RWPE1 (cell line): ENCODE measurements at places on chromosomes 4 and X.

- no peak for DNase-seq
Measured at GRCh38 chrX:44889824-44890223, 16.8 kb downstream of the KDM6A start.

- peak; percentile 23 for DNase-seq
Measured at GRCh38 chrX:40262157-40263013, 164.6 kb upstream of the BCOR start.

DNA sequence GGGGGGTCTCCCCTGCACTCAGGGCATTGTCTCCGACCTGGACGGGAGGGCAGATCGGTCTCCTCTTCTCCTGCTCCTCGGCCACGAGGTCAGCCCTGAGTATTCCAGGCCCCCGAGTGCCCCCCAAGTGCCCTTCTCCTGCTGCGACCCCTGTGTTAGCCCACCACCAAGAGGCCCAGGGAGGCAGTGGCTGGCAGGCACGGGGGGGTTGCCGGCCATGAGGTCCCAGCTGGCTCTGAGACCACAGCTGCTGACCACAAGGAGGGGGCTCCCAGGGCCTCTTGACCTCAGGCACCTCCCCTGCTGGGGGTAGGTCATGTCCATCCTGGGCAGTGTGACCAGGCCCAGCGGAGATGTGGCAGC is 186.1 kb upstream of the PSAPL1 start:
- DNase-seq = no peak

- peak; percentile 3 for DNase-seq
Measured at GRCh38 chrX:102651242-102652011, at the start of gene GPRASP1. Gene GPRASP1 (plus strand): TSS chrX:102651483. CDS start chrX:102653914, 2,431 bp downstream.

GRCh38 chrX:14027511-14028019 is 2.1 kb downstream of the GEMIN8 start:
- DNase-seq = peak; percentile 38

- DNase-seq = no peak
Measured at GRCh38 chr4:33975995-33976394, 2268.3 kb downstream of the ARAP2 start.

- DNase-seq = no peak
Measured at GRCh38 chrX:104189837-104190236, 23.6 kb downstream of the FAM199X start.

DNA sequence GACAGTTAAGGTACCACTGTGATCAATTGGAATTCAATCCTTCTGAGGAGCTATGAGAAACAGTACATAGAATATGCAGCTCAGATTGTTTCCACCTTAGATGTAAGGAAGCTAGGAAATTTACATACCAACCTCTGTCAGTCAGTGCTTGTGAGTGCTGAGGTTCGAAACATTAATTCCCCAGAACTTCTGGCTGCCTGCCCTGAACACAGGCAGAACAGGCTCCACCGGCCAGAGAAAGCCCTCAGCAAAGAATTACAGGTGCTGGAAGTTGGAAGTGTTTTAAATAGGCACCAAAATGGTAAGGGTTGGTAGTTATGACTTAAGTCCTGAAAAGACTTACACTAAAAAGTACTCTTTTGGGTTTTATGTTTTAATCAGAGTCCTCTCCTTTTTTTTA is 651.8 kb downstream of the C4orf33 start:
- DNase-seq = no peak

DNA sequence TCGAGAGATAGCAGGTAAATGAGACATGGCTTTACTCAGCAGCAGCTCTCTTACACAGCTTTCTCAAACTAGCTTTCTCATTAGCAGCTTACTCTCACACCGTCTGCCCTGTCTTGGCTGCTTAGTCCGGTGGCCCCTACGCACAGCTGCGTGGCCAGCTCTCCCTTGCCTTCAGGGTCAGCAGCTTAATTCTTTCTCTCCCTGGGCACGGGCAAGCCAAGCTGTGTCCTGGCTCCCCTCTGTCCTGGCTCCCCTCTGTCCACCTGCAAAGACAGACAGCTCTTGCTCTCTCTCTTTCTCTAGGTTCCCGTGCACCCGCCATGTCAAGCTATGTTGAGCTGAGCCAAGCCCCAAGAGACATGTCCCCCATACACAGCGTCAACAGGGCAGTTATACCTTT is 39.4 kb downstream of the ZNF185 start:
- no peak for DNase-seq

- peak; percentile 4 for DNase-seq
Measured at GRCh38 chrX:130295519-130296296, 27.0 kb upstream of the ZNF280C start.

DNA sequence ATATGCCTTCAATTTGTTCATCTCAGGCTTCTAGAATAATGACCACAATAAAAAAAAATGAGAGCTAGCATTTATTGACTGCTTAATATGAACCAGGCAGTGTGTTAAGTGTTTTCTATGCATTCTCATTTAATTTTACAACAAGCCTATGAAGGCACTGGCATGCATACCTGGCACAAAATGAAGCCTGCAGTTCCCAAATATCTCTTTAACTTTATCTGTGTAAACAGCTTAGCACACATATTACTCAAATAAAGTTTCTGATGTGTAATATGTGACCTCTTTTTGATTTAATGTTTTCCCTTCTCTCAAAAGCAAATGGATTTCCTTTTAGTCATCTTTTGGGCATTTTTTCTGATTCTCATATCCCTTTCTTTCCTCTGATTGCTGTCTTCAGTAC is 671.8 kb downstream of the PCDH7 start:
- no peak for DNase-seq

GRCh38 chrX:143648705-143649104 is 12.8 kb upstream of the SLITRK4 start:
- no peak for DNase-seq

- peak; percentile 12 for DNase-seq
Measured at GRCh38 chr4:145511913-145512522, 30.4 kb downstream of the SMAD1 start.

DNA sequence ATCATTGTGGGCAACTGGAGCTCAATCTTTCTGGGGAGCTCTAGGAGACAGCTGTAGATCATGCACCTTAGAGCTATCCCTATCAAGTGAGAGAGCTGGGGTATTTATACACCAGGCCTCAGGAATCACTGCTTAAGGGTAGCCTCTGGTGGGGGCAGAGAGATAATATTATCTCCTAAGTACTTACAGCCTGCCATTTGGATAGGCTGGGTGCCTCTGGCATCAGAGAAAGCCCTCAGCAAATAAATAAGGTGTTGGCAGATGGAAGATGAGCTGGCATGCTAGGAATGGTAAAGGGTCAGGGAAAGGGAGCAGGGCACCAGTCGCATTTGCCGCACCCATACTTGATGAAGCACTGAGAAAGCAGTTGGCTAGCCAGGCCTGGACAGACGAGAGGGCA is 75.9 kb downstream of the HCCS start:
- no peak for DNase-seq

DNA sequence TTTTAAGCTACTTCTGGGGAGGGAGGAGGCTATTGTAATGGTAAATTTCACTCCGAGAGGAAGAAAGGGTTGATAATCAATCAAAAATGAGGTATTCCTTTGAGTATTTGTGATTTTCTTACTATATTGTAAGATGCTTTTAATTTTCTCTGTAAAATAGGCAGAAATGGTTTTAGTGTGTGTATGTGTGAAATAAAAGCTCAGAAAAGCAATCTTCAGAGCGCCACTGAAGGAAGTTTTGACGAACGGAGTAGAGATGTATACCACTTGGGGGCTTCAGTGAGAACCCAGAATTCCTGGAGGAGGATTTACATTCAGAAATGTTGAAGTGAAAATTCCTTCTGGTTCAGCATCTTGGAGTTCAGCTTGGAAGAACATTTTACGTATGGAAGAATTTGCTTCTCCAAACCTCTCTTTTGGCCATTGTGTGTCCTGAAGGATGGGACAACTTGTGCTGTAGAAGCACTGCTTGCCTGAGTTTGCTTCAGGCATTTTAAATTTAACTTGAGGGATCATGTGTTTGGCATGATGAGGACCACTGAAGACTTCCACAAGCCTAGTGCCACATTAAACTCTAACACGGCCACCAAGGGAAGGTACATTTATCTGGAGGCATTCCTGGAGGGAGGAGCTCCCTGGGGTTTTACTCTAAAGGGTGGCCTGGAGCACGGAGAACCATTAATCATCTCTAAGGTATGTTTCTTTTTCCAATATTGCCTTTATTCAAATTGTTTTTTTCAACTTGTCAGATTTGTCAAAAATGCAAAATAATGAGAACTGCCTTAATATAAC is 695 bp downstream of the SHROOM3 start:
- no peak for DNase-seq

GRCh38 chr4:139419388-139419914 is 34.5 kb upstream of the RAB33B start:
- peak; percentile 52 for DNase-seq
